Right renal pelvis (tissue), 4 donors: ENCODE measurements at places on chromosomes 1 and 21. TPM values are rescaled to one million over a fixed set of nuclear protein-coding genes. Genes with fewer than 3 reads are reported as not detected.
A peak's percentile ranks its signal among the peaks of the same experiment; 100 is the strongest.

Gene TTLL10
- polyA plus RNA-seq, result 0.33 TPM

Gene AKR7A3
- 1.1 TPM for polyA plus RNA-seq

- DNase-seq, result no peak
These were observed 89.6 kb upstream of the LPGAT1 start for GRCh38 chr1:211920141-211920572.

GRCh38 chr1:85363521-85363920 is 87.1 kb upstream of the BCL10 start:
- no peak for DNase-seq

GRCh38 chr21:42440187-42440792 is 36.6 kb downstream of the UBASH3A start:
- no peak for DNase-seq

DNA sequence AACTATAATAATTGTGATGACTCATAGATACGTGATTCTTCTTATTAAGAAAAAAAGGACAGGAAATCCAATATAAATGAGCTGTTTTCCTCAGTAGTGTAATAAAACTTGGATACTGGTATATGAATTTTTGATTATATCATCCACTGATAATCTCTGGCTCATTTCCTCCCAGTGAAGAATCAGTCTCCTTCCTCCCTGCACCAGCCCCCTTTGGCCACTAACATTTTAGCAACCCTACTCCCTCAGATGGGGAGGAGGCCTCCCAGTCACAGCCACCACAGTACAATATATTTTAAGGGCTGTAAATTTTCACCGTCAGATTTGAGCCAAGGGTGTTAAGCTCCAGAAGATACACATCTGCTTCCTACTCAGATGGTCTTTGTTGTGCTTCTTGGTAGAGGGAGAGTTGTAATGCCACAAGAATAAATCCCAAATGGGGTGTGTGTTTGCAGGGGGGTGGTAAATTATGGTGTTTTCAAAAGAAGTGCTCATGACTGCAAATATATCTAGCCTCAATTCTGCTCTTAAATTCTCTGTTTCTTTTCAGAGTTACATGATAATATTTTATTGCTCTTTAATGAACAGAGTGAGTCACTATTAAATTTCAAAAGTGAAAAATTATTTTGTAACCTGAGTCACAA is 153.5 kb downstream of the HLX start:
- no peak for DNase-seq

DNA sequence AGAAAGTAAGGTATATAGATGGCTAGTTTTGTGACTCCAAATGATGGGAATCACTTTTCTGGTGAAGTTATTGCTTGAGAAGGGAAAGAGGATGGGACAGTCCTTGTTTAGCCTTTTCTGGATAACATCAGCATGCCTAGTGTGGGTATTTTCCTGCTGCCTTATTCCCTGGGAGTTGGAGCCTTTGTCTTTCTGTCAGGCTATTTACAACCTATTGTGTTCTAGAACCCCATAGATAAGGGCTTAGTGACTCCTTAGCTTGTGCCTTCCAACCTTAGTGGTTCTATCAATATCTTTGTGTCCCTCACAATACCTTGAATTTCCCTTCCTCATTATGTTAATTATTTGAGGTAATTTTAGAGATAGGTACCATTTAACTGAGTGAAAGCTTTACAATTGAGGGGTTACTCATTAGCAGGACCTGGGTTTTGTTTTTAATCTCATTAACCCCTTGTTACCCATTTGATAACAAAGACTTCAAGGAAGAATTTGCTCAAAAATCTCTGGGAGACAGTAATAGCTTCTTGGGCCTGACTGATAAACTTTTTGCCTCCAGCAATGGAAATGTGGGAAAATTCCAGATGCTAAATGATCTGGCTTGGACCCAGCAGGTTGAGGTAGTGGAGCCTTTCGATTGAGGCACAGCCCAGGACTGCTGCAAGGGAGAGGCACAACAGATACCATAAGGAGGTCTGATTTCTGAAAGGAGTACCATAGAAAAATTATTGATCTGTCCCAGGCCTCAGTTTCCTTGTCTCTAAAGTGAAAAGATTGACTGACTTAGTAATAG is 49.0 kb downstream of the CACHD1 start:
- DNase-seq, result no peak

- no peak for DNase-seq
These were observed 193.2 kb downstream of the DHRS3 start for GRCh38 chr1:12424793-12425192.

DNA sequence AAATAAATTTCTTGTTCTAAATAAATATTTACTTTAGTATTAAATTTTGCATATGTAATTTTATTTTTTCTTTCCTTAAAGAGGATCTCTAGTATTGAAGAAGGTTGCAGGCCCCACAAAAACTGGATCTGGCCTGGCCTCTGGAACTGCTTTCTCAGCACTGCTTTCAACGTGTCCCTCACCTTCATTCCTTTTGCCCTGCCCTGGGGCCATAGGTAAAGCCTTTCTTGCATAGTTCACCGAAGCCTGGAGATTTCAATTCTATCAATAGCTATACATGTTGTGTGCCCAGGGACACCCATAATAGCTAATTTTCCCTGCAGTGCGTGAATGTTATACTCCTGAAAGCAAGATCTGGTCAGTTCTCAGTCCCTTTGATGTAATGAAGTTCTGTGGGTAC is 12.0 kb upstream of the GPR137B start:
- no peak for DNase-seq

DNA sequence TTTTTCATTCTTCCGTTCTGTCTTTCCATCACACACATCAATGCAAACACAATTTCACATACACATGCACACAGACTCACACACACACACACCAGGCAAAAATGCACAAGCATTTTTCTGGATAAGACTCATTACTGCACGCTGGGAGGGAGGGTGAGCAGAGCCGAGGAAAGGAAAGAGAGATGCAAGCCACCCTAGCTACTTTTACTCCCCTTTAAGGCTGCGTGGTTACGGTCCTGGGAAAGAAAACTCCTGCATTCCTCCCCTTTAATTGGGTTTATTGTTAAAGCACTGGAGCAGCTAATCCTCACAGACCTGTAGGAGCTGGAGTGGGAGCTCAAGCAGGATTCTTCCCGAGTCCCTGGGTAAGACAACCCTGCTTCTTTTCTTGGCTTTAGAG is at the start of gene CAMK1G:
TSS of gene CAMK1G (plus strand) at position 307 of the 400 bp plus-strand sequence. CDS start 11,270 bp downstream, outside the sequence.
- peak; percentile 63 for DNase-seq

DNA sequence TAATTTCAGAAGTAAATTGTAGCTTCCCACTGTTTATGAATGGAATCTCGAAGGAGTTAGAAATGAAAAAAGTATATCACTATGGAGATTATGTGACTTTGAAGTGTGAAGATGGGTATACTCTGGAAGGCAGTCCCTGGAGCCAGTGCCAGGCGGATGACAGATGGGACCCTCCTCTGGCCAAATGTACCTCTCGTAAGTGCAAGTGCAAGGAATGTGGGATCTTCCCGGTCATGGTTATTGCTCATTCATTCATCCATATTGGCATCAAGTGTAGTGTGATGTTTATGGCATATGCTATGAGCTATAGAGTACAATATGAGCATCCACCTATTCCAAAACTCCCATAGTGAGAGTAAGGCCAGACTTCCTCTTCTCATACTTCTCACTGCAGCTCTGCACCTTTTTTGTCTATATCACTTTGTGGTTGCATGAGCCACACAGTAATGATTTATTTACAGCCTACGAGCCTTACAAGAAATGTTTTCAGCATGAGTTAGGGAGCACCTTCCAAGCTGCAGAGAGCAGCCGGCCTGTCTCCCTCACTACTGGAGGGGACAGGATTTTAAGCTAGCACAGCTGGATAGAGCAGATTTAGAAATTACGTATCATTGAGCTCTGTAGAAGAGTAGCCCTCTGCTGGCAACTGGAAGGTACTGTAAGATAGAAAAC is 24.9 kb upstream of the CR1L start:
- peak; percentile 47 for DNase-seq

DNA sequence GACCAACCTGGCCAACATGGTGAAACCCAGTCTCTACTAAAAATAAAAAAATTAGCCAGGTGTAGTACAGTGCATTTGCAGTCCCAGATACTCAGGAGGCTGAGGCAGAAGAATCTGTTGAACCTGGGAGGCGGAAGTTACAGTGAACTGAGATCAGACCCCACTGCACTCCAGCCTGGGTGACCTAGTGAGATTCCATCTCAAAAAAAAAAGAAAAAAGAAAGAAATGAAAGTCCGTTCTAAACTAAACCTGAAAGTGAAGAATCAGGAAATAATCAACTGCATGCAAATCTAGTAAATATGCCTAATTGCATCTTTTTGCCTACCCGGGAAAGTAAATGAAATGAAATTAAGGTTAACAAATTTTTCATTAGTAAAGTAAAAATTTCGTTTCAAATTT is 99.6 kb downstream of the ZZZ3 start:
- no peak for DNase-seq

DNA sequence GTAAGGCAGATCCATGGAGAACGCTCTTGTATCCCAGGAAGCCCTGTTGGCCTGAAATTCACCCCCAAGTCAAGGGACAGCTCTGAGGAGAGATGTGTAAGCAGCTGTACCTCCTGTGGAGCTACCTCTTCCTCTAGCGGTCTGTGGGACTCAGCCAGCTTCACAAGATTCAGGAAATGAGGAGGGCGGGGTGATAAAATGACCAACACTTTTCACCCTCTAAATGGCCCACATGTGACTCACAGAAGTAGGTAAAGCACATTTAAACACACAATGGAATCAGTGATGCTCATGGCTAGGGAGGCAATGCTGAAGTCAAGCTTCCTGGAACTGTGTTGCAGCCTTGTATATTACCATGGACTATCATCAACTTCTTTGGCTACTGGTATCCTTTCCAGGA is at the start of gene SH2D1B:
TSS of gene SH2D1B (minus strand) at position 135 of the 400 bp plus-strand sequence. CDS start at position 15, 120 bp downstream.
- DNase-seq, result no peak
